ENCODE measurements at places on chromosomes 13 and 19.

GRCh38 chr13:113518076-113518803, 27.7 kb upstream of the DCUN1D2 start:
- DNase-seq, result peak; percentile 47

- DNase-seq, result no peak
These were observed 371.2 kb upstream of the NBEA start for GRCh38 chr13:34570698-34571353.

GRCh38 chr19:50629801-50630200, 9.9 kb downstream of the SYT3 start:
- DNase-seq, result no peak

GRCh38 chr19:20660473-20661140, 764 bp downstream of the ZNF626 start:
- DNase-seq, result no peak

DNA sequence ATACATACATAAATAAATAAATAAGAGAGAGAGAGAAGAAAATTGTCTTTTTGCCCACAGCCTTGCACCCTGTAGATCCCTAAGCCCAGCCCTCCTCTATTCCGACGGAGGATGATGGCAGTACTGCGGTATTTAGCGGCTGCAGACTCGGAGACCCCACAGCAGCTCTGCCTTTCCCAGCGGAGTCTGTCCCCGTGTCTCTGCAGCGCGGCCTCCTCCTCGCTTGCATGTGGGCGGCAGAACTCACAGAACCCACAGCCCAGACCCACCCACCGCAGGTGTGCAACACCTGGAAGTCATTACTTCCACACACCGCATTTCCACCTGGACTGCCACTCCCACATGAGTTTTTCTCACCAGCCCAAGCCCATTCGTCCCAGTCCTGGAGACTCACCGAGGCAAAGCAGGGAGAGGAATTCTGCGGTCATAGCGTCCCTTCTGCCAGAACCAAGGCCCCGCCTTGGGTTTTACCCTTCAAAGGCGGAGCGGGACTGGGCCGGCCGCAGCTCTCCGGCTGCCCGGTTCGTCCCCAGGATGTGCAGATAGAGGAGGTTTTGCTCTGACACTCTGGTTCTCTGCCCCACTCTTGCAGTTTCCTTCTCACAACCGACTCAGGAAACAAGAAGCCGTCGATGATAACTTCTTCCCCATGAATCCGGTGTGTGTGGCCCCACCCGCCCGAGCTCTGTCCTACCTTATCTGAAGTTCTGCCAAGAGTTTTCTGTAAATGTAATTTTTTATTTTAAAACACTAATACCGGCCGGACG, at the start of gene VSTM1:
Gene VSTM1, minus strand, starts transcription at position 548 of the 767 bp plus-strand sequence. Its CDS starts 120 bp downstream, at position 428.
- DNase-seq, result no peak

- no peak for DNase-seq
These were observed 20.1 kb upstream of the DOCK9 start for GRCh38 chr13:98997738-98998641.

DNA sequence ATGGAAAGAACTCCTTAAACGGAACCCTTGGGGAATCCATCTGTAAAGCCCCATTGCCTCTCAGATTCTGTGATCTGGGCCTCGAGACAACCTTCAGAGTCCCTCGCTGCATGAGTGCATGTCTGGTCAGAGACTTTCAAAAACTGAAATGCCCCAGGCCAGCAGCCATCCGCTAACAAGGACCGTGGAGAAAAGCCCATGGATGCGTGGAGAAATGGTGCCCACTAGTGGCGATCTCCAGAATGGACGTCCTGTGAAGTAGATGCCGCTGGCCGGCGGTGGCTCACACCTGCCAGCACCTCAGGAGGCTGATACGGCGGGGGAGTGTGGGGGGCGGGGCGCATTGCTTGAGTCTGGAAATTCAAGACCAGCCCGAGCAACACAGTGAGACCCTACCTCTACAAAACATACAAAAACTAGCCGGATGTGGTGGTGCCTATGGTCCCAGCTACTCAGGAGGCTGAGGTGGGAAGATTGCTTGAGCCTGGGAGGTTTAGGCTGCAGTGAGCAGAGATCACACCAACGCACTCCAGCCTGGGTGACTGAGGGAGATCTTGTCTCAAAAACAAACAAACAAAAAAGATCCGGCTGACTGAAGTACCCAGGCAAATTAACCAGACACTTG, 7.9 kb upstream of the CDC16 start:
- no peak for DNase-seq
